Activated CD8-positive, alpha-beta memory T cell treated with anti-CD3 and anti-CD28 coated beads for 4 hours (primary cell): ENCODE measurements at places on chromosomes 5 and 9.

- no peak for DNase-seq
Measured at GRCh38 chr9:70601000-70601951, 186.8 kb upstream of the KLF9 start.

- no peak for DNase-seq
Measured at GRCh38 chr5:106189121-106189809, 1481.5 kb downstream of the EFNA5 start.

- DNase-seq = no peak
Measured at GRCh38 chr5:42242881-42243485, 180.3 kb upstream of the GHR start.

GRCh38 chr9:312596-313320 lies 98.1 kb downstream of the DOCK8 start:
- DNase-seq = no peak

GRCh38 chr9:26013199-26013598 lies 335.0 kb upstream of the TUSC1 start:
- no peak for DNase-seq

DNA sequence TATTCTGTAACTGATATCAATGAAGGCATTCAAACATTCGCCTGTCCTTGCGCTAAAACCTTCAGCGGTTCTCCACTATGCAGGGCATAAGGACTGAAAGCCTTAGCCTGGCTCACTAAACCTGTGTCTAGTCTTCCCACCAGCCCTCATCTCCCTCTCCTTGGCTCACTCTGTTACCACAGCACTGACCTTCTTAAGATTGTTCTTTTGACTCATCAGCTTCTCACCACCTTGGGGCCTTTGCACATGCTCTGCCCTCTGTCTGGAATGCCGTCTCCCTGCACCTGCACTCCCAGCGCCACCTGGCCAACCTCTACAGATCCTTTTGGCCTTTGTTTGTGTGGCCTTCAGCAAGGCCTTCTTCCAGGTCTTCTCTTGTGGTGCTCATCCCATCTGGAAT lies 131.8 kb upstream of the IER5L start:
- no peak for DNase-seq

GRCh38 chr9:4838189-4838546 lies 45.4 kb downstream of the RCL1 start:
- DNase-seq = no peak

GRCh38 chr9:116345817-116346216 lies 192.2 kb downstream of the PAPPA start:
- no peak for DNase-seq
